ENCODE measurements at places on chromosomes 16 and 17. TPM values are rescaled to one million over a fixed set of nuclear protein-coding genes. Genes with fewer than 3 reads are reported as not detected.
A peak's percentile ranks its signal among the peaks of the same experiment; 100 is the strongest.

Gene RNU2-1
- 3,168 TPM for total RNA-seq

Gene PITPNM3
- total RNA-seq = 0.29 TPM

Gene CCL17
- total RNA-seq = not detected

Gene GCGR
- not detected for total RNA-seq

Gene PDILT
- total RNA-seq = not detected

Gene ADAD2
- total RNA-seq = not detected

Gene NXN
- total RNA-seq = 1.5 TPM

Gene TOB1
- total RNA-seq = 104 TPM

Gene NOXO1
- 0.84 TPM for total RNA-seq

DNA sequence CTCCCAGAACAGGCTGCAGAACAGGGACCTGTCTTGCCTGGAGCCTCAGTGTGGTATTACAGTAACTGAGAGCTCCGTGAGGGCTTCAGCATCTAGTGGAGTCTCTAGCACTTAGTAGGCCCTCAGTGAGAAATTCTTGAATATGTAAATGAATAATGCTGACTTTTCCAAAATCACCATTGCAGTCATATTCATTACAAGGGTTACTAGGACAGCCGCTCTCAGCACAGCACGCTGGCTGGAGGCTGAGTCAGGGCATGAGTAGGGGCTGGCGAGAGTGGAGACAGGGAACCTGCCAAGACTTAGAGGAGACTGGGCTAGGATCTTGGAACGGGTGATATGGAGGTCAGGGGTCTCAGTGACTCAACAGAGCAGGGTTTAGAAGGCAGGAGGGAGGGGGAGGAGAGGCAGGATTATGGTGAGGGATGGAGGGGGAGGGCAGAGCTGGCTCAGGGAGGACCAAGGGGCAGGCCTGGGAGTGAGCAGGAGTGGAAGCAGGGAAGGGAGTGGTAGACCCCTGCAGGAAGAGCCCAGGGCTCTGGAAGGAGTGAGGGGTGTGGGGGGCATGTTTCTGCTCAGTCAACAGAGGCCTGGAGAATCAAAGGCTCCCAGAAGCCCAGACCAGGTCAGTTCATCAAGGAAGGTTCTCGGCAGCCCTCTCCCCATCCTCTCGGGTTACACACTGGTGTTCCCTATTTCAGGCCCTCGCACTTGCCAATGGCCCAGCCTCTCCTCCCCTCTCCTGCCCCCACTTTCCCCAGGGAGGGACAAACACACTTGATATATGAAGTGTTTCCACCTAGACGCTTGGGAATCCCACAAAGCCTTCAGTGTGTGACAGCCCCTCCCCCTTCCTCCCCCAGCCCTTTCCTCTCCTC lies 42.3 kb downstream of the FZD2 start:
- no peaks in the 10 kb centered on the region for H3K4me1 ChIP-seq
- H3K27ac ChIP-seq = no peak overlapping the region
- H3K27me3 ChIP-seq = no peaks in the 10 kb centered on the region
- no peak overlapping the region for H3K4me3 ChIP-seq
- DNase-seq = no peak

DNA sequence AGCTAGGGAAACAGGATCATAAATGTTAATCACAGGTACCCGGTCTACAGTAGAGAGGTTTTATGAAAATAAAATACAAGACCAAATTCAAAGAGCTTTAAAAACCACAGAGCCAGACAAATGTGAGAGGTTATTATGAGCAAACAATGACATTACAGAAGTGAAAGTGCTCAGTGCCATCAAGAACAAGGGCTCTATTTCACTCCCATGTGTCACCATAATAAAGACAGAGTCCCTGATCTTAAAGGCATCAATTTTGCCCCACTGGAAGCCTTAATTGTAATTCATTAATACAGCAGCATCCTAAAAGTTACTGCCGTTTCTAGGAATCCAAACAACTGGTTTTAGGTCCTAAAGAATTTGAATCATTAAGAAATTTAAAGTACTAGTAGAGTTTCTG lies 43.7 kb upstream of the CDRT4 start:
- DNase-seq = no peak
- no peaks in the 10 kb centered on the region for H3K27me3 ChIP-seq
- no peak overlapping the region for H3K27ac ChIP-seq
- peaks cover 4% of the 10 kb centered on the region for H3K36me3 ChIP-seq
- no peaks in the 10 kb centered on the region for H3K4me1 ChIP-seq

DNA sequence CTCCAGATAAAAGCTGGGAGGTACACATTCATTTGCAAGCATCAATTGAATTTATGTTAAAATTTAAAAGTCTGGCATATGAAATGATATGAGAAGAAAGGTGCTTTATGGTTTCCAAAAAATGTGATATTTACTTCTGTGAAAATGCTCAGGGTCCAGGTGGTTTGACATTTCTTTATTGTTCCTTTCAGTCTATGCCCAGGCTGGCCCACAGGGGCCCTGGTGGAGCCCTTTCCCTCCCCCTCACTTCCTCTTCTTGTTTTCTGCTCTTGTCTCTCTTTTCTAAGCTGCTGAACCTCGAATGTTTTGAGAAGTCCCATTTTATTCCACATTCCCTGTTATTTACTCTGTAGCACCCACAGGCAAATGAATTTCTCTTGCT lies 127.8 kb downstream of the HS3ST3B1 start:
- no peaks in the 10 kb centered on the region for H3K36me3 ChIP-seq
- peak overlapping the region; percentile 39 for H3K4me3 ChIP-seq
- H3K27me3 ChIP-seq = no peaks in the 10 kb centered on the region
- peaks cover 51% of the 10 kb centered on the region for H3K4me1 ChIP-seq
- peak overlapping the region; percentile 45 for H3K27ac ChIP-seq

- no peaks in the 10 kb centered on the region for H3K36me3 ChIP-seq
- no peaks in the 10 kb centered on the region for H3K4me1 ChIP-seq
- H3K27me3 ChIP-seq = no peaks in the 10 kb centered on the region
- H3K4me3 ChIP-seq = no peak overlapping the region
- DNase-seq = no peak
Measured at GRCh38 chr16:24344784-24345183, 88.6 kb downstream of the CACNG3 start.

DNA sequence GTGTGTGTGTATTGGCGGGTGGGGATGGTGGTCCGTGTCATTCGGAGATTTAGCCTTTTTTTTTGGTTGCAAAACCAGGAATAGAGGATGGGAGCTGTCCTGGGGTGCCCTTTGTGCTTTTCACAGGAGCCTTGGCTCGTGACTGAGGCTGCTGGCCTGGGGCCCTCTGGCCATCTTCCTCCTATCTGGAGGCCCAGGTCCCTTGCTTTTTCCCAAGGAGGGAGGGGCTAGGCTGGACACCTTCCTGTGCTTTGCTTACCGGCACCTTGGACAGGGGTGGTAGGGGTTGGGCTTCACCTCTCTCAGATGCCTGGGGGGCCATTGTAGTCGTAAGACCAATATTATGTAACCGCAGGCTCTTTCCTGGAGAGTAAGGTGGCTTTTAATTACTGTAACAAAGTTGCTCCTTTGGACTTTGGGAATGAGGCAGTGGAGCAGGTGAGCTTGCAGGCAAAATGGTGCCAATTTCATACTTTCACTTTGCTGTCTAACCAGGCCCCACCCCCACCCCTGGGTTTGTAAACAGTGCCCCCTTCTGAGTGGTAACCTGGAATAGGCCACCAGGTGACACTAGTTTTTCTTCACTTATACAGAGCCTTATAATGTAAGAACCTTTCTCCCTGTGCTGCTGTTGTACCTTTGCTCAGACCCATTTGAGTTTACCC lies 1.2 kb downstream of the DYNLL2 start:
- peaks cover 35% of the 10 kb centered on the region for H3K36me3 ChIP-seq
- H3K4me3 ChIP-seq = peak overlapping the region; percentile 85
- peak overlapping the region; percentile 80 for H3K27ac ChIP-seq
- no peaks in the 10 kb centered on the region for H3K27me3 ChIP-seq

- peak overlapping the region; percentile 59 for H3K4me3 ChIP-seq
- H3K27me3 ChIP-seq = no peaks in the 10 kb centered on the region
- peaks cover 58% of the 10 kb centered on the region for H3K4me1 ChIP-seq
- peak overlapping the region; percentile 35 for H3K27ac ChIP-seq
- DNase-seq = no peak
- no peaks in the 10 kb centered on the region for H3K36me3 ChIP-seq
Measured at GRCh38 chr17:7041607-7042500, 2.0 kb downstream of the SLC16A11 start.

- H3K4me1 ChIP-seq = peaks cover 90% of the 10 kb centered on the region
- no peak overlapping the region for H3K4me3 ChIP-seq
- DNase-seq = peak; percentile 54
- H3K27me3 ChIP-seq = no peaks in the 10 kb centered on the region
Measured at GRCh38 chr17:40542558-40543411, 22.5 kb downstream of the CCR7 start.

DNA sequence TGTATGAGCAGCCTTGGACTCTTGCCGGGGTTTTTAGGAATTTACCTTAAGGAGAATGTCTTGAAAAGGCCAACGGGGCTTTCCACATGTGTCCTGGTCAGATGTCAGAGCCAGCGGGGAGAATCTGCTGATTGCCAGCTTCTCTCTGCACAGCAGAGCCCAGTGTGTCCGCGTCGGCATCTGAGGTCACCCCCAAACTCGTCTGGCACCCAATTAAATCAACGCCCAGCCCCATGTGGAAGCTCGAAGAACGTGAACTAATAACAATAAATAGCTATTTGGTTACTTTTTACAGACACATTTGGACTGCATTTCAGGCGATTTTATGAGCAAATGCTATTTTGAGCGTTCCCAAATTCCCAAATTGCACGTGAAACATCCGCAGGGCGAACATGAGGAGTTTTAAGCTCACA lies 303.5 kb downstream of the FOXL1 start:
- H3K36me3 ChIP-seq = no peaks in the 10 kb centered on the region
- no peak overlapping the region for H3K4me3 ChIP-seq
- H3K4me1 ChIP-seq = no peaks in the 10 kb centered on the region
- no peaks in the 10 kb centered on the region for H3K27me3 ChIP-seq
- DNase-seq = no peak

DNA sequence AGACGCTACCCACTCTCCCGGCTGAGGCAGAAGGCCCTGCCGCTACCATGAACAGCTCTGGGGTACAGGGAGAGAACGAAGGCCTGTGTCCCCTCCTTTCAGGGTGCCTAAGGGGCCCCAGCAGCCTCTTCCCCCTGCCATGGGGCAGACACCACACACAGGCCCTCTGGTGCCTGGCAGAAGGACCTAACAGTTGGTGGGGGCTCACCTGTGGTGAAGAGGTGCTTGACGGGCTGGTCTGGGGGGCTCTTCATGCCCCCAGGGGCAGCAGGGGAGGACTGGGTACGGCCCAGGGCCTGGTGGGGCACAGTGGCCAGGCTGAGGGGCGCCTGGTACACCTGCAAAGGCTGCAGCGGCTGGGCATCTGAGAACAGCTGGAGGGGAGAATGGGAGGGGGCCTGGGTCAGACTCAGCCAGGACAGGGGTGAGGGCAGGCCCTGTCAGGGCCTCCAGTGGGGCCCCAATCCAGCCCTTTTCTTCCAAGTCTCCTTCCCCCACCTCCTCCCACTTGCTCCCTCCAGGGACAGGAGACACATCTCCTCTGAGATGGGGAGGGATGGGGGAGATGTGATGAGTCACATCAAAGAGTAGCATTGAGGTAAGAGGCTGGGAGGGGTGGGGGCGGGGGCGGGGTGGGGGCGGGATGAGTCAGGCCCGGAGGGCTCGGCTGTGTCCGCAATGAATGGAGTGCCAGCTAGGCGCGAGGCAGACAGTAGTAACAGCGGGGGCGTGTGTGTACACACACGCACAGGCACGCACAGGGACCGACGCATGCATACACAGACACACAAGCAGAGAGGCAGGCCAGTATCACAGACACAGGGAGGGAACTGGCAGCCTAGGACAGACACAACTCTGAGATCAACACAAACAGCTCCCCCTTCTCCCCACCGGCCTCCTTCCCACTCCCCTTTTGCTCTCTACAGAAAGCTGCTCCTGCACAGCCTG lies 16.1 kb downstream of the G6PC3 start:
- H3K36me3 ChIP-seq = peaks cover 8% of the 10 kb centered on the region
- DNase-seq = peak; percentile 52
- H3K27ac ChIP-seq = no peak overlapping the region
- H3K4me3 ChIP-seq = no peak overlapping the region
- no peaks in the 10 kb centered on the region for H3K4me1 ChIP-seq

- no peaks in the 10 kb centered on the region for H3K36me3 ChIP-seq
- no peaks in the 10 kb centered on the region for H3K27me3 ChIP-seq
- no peak overlapping the region for H3K27ac ChIP-seq
- H3K4me1 ChIP-seq = peaks cover 18% of the 10 kb centered on the region
- no peak for DNase-seq
- H3K4me3 ChIP-seq = no peak overlapping the region
Measured at GRCh38 chr17:39750131-39751015, 12.6 kb downstream of the GRB7 start.

GRCh38 chr17:29593591-29594518 lies 923 bp downstream of the ANKRD13B start:
- DNase-seq = no peak
- no peaks in the 10 kb centered on the region for H3K27me3 ChIP-seq
- H3K4me1 ChIP-seq = peaks cover 43% of the 10 kb centered on the region
- H3K4me3 ChIP-seq = no peak overlapping the region
- H3K27ac ChIP-seq = no peak overlapping the region

DNA sequence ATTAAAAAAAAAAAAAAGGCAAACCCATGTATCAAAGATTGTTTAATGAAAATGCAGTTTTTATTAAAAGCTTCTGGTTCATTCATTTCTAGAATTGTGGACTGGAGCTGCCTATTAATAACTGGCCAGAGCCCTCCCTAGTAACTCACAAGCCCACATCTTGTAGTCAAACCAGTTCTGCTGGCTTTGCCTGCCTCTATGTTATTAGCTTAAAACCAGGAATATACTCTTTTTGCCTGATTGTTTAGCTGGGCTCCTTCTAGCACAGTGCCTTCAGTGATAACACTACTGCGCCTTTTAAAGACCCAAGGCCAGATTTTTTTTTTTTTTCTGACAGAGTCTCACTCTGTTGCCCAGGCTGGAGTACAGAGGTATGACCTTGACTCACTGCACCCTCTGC lies 26.0 kb downstream of the TAC4 start:
- peaks cover 59% of the 10 kb centered on the region for H3K36me3 ChIP-seq
- H3K27ac ChIP-seq = no peak overlapping the region
- H3K4me1 ChIP-seq = peaks cover 50% of the 10 kb centered on the region
- H3K4me3 ChIP-seq = no peak overlapping the region

DNA sequence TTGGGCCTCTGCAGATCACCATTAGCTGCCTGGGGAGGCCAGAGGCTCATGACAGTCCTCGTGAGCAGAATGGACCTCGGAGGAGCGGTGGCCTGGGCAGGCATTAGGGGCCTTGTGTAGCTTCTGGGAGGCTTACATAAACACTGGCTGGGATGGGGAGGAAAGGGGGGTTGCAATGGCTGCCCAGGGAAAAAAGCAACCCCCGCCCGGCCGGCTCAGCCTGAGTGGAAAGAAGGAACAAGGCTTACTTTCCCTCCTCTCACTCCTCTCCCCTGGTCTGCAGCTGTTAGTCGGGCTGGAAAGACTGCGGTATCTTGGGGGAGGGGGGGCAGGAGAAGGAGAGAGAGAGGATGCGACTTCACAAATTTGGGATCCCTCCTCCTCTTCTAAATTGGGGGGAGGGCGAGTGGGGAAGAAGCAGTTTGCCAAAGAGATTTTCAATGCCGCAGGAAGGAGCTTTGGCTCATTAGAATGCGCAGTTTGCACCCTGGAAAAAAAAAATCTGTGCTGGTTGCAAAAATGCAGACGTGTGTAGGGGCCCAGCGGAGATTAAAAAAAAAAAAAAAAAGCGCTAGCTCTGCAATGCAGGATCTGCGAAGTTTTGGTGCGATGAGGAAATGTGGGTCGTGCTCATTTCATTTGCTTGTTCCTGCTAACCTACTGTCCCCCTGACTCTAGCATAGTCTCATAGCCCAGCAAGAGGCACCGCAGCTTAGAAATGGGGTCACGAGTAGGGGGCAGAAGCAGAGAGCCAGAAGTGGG lies 6.6 kb upstream of the NR1D1 start:
- no peak overlapping the region for H3K4me3 ChIP-seq
- H3K27me3 ChIP-seq = no peaks in the 10 kb centered on the region
- DNase-seq = peak; percentile 58
- peak overlapping the region; percentile 85 for H3K27ac ChIP-seq
- no peaks in the 10 kb centered on the region for H3K36me3 ChIP-seq
